ENCODE measurements at places on chromosomes 4 and X.

GRCh38 chr4:157265281-157265680 is 44.8 kb downstream of the GRIA2 start:
- no peak for ATAC-seq

- no peak for ATAC-seq
Observed at GRCh38 chr4:6660430-6660829, 19.9 kb downstream of the MRFAP1 start.

DNA sequence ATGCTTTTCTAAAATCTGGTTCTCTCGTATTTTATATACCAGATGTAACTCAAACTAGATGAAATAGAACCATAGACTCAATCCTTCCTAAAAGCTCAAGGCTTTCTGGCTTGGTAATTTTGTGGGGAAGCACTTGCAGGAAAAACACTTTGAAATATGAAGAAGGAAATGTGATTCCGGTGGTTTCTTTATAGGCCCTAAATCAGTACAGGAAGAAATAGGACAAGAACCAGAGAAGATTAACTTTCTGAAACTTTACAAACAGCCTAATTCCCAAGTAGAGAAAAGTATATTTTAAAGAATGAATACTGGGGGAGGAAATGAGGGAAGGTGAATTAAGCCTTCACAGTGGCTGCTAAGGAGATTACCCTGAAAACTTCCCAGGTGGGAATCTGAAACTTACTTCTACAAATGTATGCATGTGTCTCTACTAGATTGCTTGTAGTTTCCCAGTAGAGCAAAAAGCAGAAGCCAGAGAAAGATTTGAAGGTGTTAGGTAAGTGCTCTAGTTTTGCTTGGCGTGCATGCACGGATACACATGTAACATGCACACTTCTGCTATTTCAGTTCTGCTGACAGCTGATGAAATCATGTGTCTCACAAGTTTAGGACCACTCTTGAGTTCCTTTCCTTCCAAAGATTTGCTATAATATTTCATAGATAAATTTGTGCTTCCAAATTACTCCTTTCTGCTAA is 92.1 kb downstream of the AFF1 start:
- no peak for ATAC-seq

DNA sequence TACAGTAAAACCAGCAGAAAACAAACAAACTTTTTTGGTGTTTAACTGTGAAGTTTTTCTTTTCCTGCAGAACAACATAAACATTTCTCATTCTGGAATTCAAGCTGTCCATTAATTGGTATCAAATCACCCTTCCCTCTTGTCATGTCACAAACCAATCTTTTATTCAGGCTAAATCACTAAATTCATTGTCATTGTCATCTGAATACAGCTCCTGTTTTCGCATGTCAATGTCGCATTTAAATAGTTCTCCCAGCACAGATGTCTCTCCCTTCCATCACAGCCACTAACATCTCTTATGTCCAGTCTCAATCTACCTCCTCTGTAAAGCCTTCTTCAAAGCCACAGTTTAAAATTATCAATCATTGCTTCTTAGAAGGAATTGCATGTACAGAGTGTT is 192.1 kb upstream of the PCDH10 start:
- ATAC-seq = no peak

- ATAC-seq = no peak
Observed at GRCh38 chr4:141646969-141647368, 10.6 kb downstream of the IL15 start.

GRCh38 chrX:68634649-68635227 is 12.7 kb upstream of the STARD8 start:
- no peak for ATAC-seq

DNA sequence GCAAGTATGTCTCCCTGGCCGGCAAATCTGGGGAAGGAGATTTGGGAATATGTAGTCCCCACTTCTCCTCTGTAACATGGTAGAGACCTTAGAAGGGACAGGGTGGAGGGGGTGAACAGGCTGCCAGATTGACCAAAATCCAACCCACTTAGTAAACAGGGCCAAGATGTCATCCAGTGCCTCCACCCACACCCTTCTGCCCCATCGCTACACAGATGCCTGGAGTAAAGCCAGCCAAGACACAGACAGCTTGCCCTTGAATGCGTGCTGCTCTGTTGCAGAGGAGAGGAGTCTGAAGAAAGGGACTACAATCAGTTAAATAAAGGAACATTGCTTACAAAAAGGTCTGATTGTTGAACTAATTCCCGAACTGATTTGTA is 160.1 kb upstream of the LDB2 start:
- no peak for ATAC-seq

- ATAC-seq = no peak
Observed at GRCh38 chrX:106168107-106168506, at the start of gene PWWP3B. Gene PWWP3B, plus strand, starts transcription at chrX:106168305. Its CDS starts 37,128 bp downstream, at chrX:106205433.

- ATAC-seq = no peak
Observed at GRCh38 chrX:116284400-116284799, 113.9 kb downstream of the AGTR2 start.

- no peak for ATAC-seq
Observed at GRCh38 chrX:46649421-46650260, 76.1 kb downstream of the CHST7 start.

DNA sequence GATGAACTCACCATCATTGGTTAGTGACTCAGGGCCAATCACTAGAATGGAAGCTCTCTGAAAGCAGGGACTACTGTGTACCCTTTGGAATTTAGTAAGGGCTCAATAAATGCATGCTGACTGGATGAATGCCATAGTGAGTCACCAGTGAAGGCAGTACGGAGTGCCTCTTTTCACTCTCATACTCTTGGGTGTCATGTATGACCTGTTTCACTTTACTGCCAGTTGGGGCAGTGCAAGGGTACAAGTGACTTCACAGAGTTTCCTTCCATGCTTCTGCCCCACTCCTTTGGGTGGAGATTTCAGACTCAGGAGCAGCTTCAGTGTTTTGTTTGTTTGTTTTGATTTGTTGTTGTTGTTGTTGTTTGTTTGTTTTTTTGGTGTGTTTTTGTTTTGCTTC is 57.7 kb downstream of the SOX3 start:
- ATAC-seq = no peak

DNA sequence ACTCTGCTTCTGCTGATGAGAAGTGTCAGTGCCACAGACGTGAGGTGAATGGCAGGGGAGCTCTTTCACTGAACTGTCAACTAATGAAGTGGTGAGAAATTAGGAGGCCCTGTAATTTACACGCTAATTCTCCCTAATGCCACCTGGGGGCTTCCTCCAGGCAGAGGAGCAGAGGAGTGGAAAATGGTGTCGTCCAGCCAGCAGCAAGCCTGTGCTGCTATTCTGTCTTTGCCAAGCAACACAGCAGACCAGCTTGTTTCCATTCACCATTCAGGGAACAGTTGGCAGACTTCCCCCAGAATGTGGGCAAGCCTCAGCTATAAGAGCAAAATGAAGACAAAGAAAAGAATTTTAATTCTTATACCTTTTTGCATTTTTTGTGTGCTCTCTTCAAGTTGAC is 245.2 kb upstream of the TET2 start:
- no peak for ATAC-seq

GRCh38 chrX:78958419-78959116 is 13.4 kb downstream of the P2RY10 start:
- no peak for ATAC-seq

DNA sequence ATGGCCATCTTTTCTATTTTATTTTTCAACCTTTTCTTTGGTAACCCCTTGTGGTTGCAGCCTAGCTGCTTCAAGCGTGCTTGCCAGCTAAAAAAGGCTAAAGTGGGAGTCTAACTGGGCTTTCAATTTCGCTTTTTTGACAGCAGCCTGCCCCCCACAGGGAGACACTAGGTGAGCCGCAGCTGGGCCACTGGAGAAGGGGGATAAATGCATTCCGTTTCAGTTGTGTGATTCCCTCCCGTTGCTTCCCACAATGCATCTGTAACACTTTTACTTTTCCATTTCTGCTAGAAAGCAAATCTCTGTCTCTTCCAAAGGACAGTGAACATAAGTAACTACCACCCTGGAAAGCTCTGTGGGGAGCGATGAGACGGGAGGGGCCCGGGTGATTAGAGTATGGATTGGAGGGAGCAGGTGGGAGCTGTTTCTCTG is 86.3 kb upstream of the RAPGEF2 start:
- ATAC-seq = no peak

DNA sequence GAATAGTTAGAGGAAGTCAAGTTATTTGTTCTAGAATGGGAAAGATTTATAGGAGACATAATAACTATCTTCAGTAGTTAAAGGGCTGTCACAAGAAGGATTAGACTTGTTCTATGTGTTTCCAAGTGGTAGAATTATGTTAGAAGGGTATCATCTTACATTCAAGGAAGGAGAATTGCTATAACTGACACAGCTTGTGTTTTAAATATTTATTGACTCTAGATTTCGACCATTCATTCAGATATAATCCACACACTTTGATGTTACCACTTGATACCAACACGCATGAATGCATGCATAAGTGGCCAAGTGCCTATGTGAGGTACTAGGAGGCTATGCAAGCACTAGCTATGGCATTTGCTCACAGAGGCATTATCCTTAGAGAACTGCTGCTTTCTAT is 122.7 kb downstream of the CCNB3 start:
- no peak for ATAC-seq

DNA sequence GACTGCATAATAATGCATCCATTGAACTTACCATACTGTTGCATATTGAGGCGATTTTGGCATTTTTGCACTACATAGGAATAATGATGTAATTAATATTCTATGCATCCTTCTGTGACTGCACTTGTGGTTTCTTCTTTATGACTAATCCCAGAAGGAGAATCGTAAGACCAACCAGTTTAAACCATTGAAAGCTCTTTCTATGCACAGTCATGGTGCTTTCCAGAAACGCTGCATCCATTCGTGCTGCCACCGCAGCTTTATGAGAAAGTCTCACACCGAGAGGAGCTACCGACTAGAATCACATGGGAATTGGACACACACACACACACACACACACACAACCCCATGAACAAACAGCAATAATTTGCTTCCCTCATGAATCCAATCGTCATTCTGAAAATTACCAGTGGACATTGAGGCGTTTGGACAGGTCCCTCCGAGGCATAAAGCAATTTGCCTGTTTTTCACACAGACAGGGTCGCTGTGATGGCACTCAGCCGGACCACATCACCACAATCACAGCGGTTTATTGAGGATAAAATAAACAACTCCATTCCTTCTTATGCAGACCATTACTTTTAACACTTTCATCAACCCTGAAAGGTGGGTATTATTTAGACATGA is 64.2 kb downstream of the PACRGL start:
- no peak for ATAC-seq

DNA sequence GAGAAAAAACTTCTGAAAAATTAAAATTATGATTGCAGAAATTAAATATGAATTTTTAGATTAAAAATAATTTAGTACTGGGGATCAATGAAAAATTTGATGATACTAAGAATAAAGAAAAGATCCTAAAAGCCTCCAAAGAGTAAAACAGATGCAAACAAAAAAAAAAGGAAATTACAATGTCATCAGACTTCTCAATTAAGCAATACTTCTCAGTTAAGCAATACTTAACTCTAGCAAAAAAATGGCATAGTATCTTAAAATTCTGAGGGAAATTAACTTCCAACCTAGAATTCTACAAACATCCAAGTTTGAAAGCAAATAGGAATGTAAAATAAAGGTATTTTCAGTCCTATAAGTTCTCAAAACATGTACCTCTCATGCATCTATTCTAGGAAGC is 141.2 kb upstream of the INTU start:
- no peak for ATAC-seq

- ATAC-seq = no peak
Observed at GRCh38 chr4:1656986-1657385, 27.1 kb downstream of the FAM53A start.

- no peak for ATAC-seq
Observed at GRCh38 chrX:71629467-71629866, 11.2 kb upstream of the CXCR3 start.

GRCh38 chr4:152368001-152368400 is 167.9 kb downstream of the FBXW7 start:
- ATAC-seq = no peak

- ATAC-seq = no peak
Observed at GRCh38 chrX:29241809-29242208, 654.6 kb downstream of the IL1RAPL1 start.

DNA sequence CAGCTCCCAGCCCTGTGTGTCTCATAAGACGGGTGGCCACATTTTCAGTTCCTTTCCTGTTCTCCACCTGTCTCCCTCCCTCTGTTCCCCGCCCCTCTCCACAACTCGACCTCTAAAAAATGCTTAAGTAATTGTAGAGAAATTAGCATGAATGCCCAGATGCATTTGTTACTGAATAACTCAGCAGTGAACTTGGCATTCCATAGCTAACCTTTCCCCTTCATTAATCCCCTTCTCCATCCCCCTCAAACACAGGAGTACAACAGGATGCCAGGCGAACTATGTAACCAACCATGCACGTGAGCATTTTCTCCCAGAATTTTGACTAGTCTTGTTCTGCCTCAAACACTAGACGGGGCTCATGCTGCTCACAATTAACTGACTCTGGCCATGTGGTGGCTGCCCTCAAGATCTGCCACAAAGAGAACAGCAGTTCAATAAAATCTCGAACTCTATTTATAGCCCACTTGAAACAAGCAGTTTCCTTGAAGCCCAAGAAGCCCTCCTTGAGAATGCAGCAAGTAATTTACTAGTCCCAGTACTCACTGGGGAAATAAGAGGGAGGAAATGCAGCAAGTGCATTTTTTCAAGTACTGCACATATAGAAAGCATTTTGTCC is 351.2 kb downstream of the ARHGAP24 start:
- no peak for ATAC-seq

DNA sequence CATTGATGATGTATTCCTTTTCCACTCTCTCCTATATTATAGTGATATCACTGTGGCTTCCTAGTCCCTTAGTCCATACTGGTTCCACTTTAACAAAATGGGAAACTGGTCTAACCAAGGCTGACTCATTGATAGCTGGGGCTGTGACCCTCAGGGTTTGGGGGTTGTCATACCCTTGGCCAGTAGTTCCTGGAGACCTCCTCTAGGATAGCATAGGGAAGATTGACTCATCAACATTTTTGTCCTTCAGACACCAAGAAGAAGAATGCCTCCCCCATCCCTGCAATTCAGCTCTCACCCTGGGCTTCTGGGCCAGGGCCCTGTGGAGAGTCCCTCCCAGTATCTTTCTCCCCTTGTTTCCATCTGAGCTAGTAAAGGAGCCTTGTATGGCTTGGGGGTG is 68.8 kb upstream of the PRPS1 start:
- ATAC-seq = no peak

- no peak for ATAC-seq
Observed at GRCh38 chrX:101347859-101348451, 587 bp downstream of the TIMM8A start.

DNA sequence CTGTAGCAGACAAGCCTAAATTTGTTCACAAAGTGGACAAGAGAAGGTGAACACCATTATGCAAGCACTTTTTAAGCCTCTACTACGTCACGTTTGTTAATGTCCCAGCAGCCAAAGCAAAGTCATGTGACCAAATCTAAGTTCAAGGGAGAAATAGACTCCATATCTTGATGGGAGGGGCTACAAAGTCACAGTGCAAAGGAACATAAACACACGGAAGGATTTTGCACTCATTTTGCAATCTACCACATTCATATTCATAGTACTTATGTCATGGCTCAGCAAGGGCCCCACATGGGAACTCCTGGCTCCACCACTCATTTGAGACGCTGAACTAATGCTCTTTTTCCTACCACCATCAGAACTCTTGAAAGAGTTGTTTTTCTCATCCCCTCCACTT is 139.0 kb upstream of the JADE1 start:
- no peak for ATAC-seq

- no peak for ATAC-seq
Observed at GRCh38 chr4:73661646-73662119, 41.4 kb upstream of the RASSF6 start.
